ENCODE measurements at places on chromosomes 1 and 21. TPM values are rescaled to one million over a fixed set of nuclear protein-coding genes. Genes with fewer than 3 reads are reported as not detected.

CTSS gene
- 293 TPM for total RNA-seq

GRCh38 chr1:165910764-165911421 is 83.5 kb downstream of the UCK2 start:
- no peak for DNase-seq
- H3K27ac ChIP-seq, result peak overlapping the region; percentile 72
- H3K4me1 ChIP-seq, result no peaks in the 10 kb centered on the region
- H3K36me3 ChIP-seq, result peaks cover 7% of the 10 kb centered on the region

DNA sequence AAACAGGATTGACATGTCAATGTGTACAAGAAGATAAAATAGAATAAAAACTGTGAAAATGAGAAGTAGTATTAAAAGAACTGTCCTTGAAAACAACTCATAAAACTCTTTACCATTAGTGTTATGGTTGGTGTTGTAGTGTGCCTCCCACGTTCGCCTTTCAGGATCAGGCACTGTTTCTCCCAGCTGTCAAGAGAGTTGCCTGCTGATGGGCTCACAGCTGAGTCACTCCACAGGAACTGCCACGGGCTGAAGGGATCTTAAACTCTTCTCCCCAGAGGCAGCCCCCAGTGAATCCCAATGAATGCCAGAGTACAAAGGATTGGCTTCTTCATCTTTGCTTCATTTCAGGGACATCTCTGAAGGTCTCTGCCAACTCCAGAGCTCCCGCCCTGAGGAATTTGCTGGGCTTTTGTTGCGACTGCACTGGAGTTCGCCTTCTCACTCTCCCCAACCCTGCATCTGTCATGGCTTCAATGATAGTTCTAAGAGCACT is 119.6 kb downstream of the ADGRL2 start:
- H3K27ac ChIP-seq, result peak overlapping the region; percentile 53
- no peaks in the 10 kb centered on the region for H3K36me3 ChIP-seq
- H3K27me3 ChIP-seq, result no peaks in the 10 kb centered on the region
- H3K4me3 ChIP-seq, result no peak overlapping the region
- peak; percentile 53 for DNase-seq
- peaks cover 6% of the 10 kb centered on the region for H3K4me1 ChIP-seq

GRCh38 chr1:4605158-4605557 is 49.3 kb upstream of the AJAP1 start:
- no peak overlapping the region for H3K4me3 ChIP-seq
- H3K27ac ChIP-seq, result no peak overlapping the region
- no peak for DNase-seq
- peaks cover 7% of the 10 kb centered on the region for H3K27me3 ChIP-seq
- no peaks in the 10 kb centered on the region for H3K36me3 ChIP-seq
- H3K4me1 ChIP-seq, result no peaks in the 10 kb centered on the region

PAX7 gene
- total RNA-seq, result 0.03 TPM

GRCh38 chr1:48555271-48555670 is 83.3 kb upstream of the SPATA6 start:
- no peaks in the 10 kb centered on the region for H3K36me3 ChIP-seq
- peaks cover 2% of the 10 kb centered on the region for H3K4me1 ChIP-seq
- H3K27ac ChIP-seq, result no peak overlapping the region
- no peak for DNase-seq
- H3K4me3 ChIP-seq, result no peak overlapping the region

- no peak overlapping the region for H3K4me3 ChIP-seq
- H3K27me3 ChIP-seq, result no peaks in the 10 kb centered on the region
- peak overlapping the region; percentile 68 for H3K27ac ChIP-seq
- H3K36me3 ChIP-seq, result no peaks in the 10 kb centered on the region
These were observed 32.2 kb downstream of the BATF3 start for GRCh38 chr1:212667223-212668139.

- no peak for DNase-seq
- H3K27ac ChIP-seq, result no peak overlapping the region
- H3K4me3 ChIP-seq, result no peak overlapping the region
- no peaks in the 10 kb centered on the region for H3K36me3 ChIP-seq
These were observed 102.6 kb upstream of the RRP15 start for GRCh38 chr1:218182455-218182854.

GRCh38 chr21:36386031-36386642 is 945 bp downstream of the CHAF1B start:
- DNase-seq, result no peak
- H3K36me3 ChIP-seq, result no peaks in the 10 kb centered on the region
- H3K4me3 ChIP-seq, result peak overlapping the region; percentile 54
- no peaks in the 10 kb centered on the region for H3K27me3 ChIP-seq

- H3K27ac ChIP-seq, result no peak overlapping the region
- no peaks in the 10 kb centered on the region for H3K27me3 ChIP-seq
- no peak overlapping the region for H3K4me3 ChIP-seq
- no peak for DNase-seq
- no peaks in the 10 kb centered on the region for H3K36me3 ChIP-seq
These were observed 17.6 kb downstream of the NPHP4 start for GRCh38 chr1:5974631-5975030.

CFAP107 gene
- total RNA-seq, result 8.5 TPM

GRCh38 chr1:15525050-15526020 is 1.3 kb upstream of the DNAJC16 start:
- peaks cover 12% of the 10 kb centered on the region for H3K4me1 ChIP-seq
- peak overlapping the region; percentile 49 for H3K4me3 ChIP-seq
- H3K36me3 ChIP-seq, result peaks cover 4% of the 10 kb centered on the region
- DNase-seq, result peak; percentile 59

- H3K4me3 ChIP-seq, result no peak overlapping the region
- H3K4me1 ChIP-seq, result no peaks in the 10 kb centered on the region
- no peak for DNase-seq
- no peaks in the 10 kb centered on the region for H3K27me3 ChIP-seq
- no peaks in the 10 kb centered on the region for H3K36me3 ChIP-seq
- no peak overlapping the region for H3K27ac ChIP-seq
These were observed 2.6 kb downstream of the FCRL3 start for GRCh38 chr1:157697781-157698569.

DNA sequence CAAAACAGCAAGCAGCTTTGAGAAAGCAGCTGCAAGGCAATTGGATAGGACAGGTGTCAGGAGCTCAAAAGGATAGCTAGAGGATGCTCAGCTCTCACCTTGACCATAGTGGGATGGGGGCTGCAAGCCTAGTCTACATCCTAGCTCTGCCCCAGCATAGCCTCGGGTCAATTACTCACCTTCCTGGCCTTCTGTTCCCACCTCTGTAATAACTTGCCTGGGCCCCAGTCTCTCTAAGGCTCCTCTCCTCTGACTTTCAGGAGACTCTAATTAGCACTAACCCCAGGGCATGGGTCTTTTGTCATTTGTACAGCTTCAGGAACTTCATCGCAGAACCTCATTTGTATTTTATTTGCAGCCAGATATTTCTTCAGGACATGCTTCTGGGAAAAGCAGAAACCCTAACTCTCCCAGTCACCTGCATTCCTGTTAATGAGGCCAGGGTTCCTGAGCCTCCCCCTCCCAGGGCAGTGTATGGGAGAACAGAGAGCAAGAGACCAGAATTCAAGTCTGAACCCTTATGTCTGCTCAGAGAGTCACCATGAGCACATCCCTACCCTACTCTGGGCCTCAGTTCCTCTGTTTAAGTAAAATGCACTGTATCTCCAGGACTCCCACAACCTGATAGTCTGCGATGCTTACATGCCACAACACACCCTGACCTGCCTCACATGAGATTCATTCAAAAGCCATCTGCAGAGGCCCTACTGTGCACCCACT is 108.1 kb downstream of the MATN1 start:
- no peak overlapping the region for H3K27ac ChIP-seq
- H3K4me3 ChIP-seq, result no peak overlapping the region
- H3K36me3 ChIP-seq, result no peaks in the 10 kb centered on the region
- DNase-seq, result no peak

GRCh38 chr1:15152318-15153183 is 996 bp upstream of the TMEM51 start:
- no peaks in the 10 kb centered on the region for H3K36me3 ChIP-seq
- peak; percentile 98 for DNase-seq
- no peaks in the 10 kb centered on the region for H3K27me3 ChIP-seq
- H3K27ac ChIP-seq, result peak overlapping the region; percentile 4
- H3K4me3 ChIP-seq, result peak overlapping the region; percentile 69

- no peaks in the 10 kb centered on the region for H3K36me3 ChIP-seq
- no peak overlapping the region for H3K4me3 ChIP-seq
- no peak overlapping the region for H3K27ac ChIP-seq
- no peak for DNase-seq
- no peaks in the 10 kb centered on the region for H3K4me1 ChIP-seq
These were observed 27.0 kb upstream of the REG4 start for GRCh38 chr1:119838236-119838635.

DNA sequence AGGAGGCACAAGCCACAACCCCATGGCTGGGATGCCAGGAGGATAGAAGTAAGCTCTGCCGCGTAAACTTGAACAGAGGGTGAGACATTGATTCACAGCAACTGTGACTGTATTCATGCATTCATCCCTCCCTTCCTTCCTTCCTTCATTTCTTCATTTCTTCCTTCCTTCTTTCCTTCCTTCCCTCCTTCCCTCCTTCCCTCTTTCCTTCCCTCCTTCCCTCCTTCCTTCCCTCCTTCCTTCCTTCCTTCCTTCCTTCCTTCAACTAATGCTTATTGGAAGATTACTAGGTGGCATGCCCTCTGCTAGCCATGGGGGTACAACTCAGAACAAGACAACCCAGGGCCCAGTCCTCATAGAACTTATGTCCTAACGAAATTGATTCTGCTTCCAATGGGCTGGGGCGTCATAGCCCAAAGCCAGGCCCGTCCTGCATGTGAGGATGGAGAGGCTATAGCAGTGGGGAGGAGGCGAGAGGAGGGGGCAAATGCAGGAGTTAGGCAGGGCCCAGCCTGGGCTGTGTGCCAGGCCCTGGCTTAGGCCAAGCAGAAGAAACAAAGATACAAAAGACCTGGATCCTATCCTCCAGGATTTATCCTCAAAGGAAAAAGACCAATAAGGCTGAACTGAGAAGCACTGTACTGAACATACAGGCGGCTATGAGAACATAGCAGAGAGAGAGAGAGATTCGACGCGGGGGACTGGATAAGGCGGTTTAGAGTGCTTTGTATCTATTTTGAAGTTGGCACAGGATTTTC is 24.4 kb upstream of the PAXBP1 start:
- no peak for DNase-seq
- no peaks in the 10 kb centered on the region for H3K36me3 ChIP-seq
- H3K4me1 ChIP-seq, result no peaks in the 10 kb centered on the region
- no peak overlapping the region for H3K27ac ChIP-seq

DNA sequence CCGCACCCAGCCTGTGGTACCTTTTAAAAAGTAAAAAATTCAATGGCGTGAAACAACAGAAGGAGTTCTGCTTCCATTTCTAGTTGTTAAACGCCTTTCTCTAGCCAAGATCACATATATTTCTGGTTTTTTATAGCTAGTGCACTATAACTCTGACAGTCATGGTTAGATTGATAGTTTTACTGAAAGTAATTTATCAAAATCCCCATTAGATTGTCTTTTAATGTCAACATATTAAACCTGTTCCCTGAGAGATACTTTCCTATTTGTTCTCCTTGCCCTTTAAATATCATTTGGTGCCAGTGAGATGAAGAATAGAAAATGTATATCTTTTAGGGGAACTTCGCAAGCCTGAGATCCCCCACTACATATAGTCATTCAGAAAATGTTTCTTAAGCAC is 7.3 kb downstream of the SMAP2 start:
- H3K4me3 ChIP-seq, result no peak overlapping the region
- H3K27ac ChIP-seq, result no peak overlapping the region
- H3K36me3 ChIP-seq, result no peaks in the 10 kb centered on the region
- no peaks in the 10 kb centered on the region for H3K27me3 ChIP-seq

DNA sequence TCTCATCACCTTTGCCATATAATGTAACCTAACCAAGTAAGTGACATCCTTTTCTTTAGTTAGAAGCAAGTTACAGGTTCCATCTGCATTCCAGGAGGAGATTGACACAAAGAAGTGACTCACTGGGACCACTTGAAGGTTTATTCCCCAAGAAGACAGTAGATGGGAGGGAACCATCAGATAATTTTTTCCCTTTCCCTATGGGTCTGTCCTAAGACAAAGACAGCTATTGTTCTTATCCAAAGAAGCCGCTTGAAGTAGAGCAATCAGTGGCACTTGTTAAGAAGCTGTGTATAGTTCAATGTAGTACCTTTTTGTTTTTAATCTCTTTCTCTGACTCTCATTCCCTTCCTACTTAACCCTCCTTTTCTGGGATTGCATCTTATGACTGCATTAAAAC is 139.9 kb upstream of the B3GALT2 start:
- no peaks in the 10 kb centered on the region for H3K36me3 ChIP-seq
- H3K27me3 ChIP-seq, result no peaks in the 10 kb centered on the region
- no peak overlapping the region for H3K27ac ChIP-seq

DNA sequence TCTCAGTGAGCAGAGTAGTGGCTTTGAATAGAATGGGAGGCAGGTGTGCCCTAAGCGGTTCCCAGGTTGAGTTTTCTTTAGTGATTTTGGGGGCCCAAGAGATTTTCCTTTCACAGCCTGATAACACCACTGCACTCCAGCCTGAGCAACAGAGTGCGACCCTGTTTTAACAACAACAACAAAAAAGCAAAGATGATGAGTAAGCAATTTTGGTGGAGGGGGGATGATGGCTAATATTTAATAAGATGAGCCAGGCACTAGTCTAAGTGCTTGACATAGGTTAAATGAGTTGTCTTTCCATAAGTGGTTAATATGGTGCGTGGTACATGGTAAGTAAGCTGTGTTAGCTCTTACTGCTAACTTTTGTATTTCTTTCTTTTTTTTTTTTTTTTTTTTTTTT is 2.0 kb downstream of the RNPEP start:
- no peak overlapping the region for H3K27ac ChIP-seq
- DNase-seq, result no peak
- peaks cover 11% of the 10 kb centered on the region for H3K4me1 ChIP-seq
- H3K27me3 ChIP-seq, result no peaks in the 10 kb centered on the region
- H3K4me3 ChIP-seq, result no peak overlapping the region
- H3K36me3 ChIP-seq, result peaks cover 6% of the 10 kb centered on the region

CAPN2 gene
- total RNA-seq, result 169 TPM
